ENCODE measurements at places on chromosomes 4 and X.

DNA sequence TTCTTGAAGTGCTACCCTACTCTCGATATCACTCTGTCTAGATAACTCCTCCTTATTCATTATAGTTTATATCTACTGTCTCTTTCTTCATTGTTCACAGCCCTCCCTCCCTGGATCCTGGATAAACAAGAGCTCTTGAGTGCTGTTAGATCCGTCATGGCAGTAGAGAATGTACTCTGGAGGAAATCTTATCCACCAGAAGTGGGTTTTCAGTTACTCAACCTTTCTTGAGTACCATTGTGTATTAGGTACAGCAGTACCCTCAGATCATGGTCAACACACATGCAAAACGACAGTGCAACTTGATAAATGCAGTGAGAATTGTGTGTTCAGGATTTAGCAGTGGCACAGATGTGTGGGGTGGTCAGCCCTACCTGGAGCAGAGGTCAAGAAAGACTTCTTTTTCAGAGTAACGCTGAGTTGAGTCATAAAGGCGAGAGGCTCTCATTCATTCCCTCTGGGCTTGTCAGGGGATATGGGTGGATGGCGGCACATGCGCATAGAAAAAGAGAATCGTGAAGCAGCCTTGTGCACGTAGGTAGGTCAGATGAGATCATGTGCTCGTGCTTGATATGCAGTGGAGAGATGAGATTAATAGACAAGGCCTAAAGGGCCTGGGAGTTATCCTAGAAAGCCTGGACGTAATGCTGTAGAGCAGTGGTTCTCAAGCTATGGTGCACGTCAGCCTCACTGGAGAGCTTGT is 89.5 kb downstream of the SNX25 start:
- no peaks in the 10 kb centered on the region for H3K27me3 ChIP-seq
- no peaks in the 10 kb centered on the region for H3K4me1 ChIP-seq
- H3K36me3 ChIP-seq: peaks cover 2% of the 10 kb centered on the region
- peak overlapping the region; percentile 12 for H3K27ac ChIP-seq

DNA sequence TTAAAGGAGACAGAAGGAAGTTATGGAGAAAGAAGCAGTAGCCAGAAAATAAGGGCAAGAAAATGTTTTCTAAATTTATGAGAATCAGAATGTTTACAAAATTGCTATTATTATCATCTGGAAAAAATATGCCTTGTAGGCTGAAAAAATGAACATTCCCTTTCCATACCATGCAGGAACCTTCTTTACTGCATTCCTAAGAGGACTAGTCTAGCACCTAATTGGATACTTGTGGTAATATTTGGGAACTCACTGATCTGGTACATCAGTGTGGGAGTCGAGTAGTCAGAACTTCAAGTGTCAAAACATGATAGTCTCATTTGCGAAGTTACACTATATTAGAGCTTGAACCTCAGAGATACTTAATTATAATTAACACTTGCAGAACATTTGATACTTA is 51.9 kb downstream of the TET2 start:
- H3K4me3 ChIP-seq: no peak overlapping the region
- H3K27ac ChIP-seq: no peak overlapping the region
- H3K27me3 ChIP-seq: no peaks in the 10 kb centered on the region
- H3K4me1 ChIP-seq: peaks cover 42% of the 10 kb centered on the region
- no peak for DNase-seq
- H3K36me3 ChIP-seq: peaks cover 6% of the 10 kb centered on the region

GRCh38 chr4:26464420-26465095 is 25.7 kb downstream of the CCKAR start:
- H3K27me3 ChIP-seq: peaks cover 13% of the 10 kb centered on the region
- no peak overlapping the region for H3K4me3 ChIP-seq
- H3K4me1 ChIP-seq: no peaks in the 10 kb centered on the region
- H3K27ac ChIP-seq: no peak overlapping the region

DNA sequence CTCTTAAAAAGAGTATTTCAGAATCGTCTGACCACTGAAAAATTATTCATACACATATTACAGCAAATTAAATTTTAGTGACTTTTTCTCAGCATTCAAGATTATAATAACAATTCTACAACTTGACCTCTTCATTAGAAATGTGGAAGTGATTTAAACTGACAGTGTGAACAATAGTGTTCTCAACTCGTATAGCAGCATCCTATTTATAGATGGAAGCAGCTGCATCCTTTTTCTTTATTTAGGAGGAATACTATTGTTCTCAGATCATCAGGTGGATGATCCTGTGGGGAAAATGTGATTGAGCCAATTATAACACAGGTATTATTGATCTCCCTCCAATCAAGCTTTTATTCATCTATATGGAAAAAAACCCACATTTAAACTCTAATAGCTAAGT is 56.7 kb downstream of the RAPGEF2 start:
- no peaks in the 10 kb centered on the region for H3K36me3 ChIP-seq
- H3K27ac ChIP-seq: no peak overlapping the region
- no peaks in the 10 kb centered on the region for H3K27me3 ChIP-seq
- no peaks in the 10 kb centered on the region for H3K4me1 ChIP-seq
- no peak overlapping the region for H3K4me3 ChIP-seq

GRCh38 chr4:77395481-77395880 is 210.1 kb upstream of the CXCL13 start:
- H3K27me3 ChIP-seq: peaks cover 7% of the 10 kb centered on the region
- no peaks in the 10 kb centered on the region for H3K36me3 ChIP-seq
- no peak overlapping the region for H3K4me3 ChIP-seq
- DNase-seq: no peak
- H3K4me1 ChIP-seq: no peaks in the 10 kb centered on the region
- no peak overlapping the region for H3K27ac ChIP-seq

- no peaks in the 10 kb centered on the region for H3K4me1 ChIP-seq
- H3K4me3 ChIP-seq: no peak overlapping the region
- DNase-seq: no peak
- peaks cover 7% of the 10 kb centered on the region for H3K36me3 ChIP-seq
Measured at GRCh38 chr4:73013310-73013709, 56.2 kb downstream of the COX18 start.

- no peaks in the 10 kb centered on the region for H3K4me1 ChIP-seq
- no peaks in the 10 kb centered on the region for H3K27me3 ChIP-seq
- no peaks in the 10 kb centered on the region for H3K36me3 ChIP-seq
- no peak overlapping the region for H3K4me3 ChIP-seq
- no peak for DNase-seq
- H3K27ac ChIP-seq: no peak overlapping the region
Measured at GRCh38 chrX:105648732-105649131, 173.6 kb upstream of the NRK start.

DNA sequence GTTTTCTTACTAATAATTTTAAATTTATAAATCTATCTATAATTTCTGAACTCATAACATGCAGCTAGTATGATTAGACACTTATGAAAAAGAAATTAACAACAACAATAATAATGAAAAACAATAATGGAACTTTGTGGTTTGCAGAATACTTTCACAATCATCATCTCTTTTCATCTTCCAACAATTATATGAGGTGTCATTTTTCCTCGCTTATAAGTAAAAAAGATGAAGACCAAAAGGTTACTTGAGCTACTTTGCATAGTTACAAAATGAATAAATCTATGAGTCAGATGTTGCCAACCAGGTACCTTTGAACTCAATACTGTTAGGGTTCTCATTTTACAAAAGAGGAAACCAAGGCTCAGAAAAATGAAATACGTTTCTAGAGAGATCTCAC is 98.5 kb upstream of the ELOVL6 start:
- H3K4me3 ChIP-seq: no peak overlapping the region
- peak overlapping the region; percentile 46 for H3K27ac ChIP-seq
- H3K27me3 ChIP-seq: peaks cover 65% of the 10 kb centered on the region
- H3K4me1 ChIP-seq: peaks cover 15% of the 10 kb centered on the region
- H3K36me3 ChIP-seq: no peaks in the 10 kb centered on the region

- no peaks in the 10 kb centered on the region for H3K36me3 ChIP-seq
- no peak overlapping the region for H3K4me3 ChIP-seq
- no peak overlapping the region for H3K27ac ChIP-seq
- H3K27me3 ChIP-seq: no peaks in the 10 kb centered on the region
Measured at GRCh38 chr4:125642645-125643044, 327.9 kb downstream of the FAT4 start.

GRCh38 chr4:87270825-87271224 is 50.4 kb upstream of the KLHL8 start:
- DNase-seq: no peak
- no peaks in the 10 kb centered on the region for H3K4me1 ChIP-seq
- H3K36me3 ChIP-seq: no peaks in the 10 kb centered on the region
- H3K27ac ChIP-seq: no peak overlapping the region

DNA sequence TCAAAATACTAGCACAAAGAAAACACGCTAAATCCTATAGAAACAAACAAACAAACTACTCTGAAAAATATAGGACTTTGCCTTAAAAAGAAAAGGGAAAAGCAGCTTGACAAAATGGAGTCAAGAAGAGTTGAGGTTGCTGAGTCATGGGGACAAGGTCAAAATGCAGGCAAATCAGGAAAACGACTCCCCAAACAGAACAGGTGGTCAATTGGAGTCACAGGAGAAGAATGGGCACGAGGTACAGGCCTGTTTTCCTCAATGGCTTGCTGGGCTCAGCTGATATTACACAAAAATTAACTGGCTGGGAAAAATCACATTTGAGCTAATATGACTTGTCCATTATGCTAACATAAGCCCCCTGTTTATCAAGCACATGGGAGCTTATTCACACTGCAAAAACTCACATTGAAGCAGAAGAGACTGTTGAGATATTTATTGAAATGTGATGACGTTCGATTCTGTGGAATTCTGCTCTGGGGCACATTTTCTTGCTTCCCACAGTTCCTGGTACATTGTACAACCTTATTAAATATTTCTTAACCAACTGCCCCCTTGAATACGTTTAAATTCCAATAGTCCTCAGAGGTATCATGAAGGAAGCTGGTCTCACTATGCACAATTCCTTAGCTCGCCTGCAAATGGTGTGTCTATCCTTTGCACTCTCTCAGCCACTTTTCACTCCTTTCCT is 1622.1 kb downstream of the STIM2 start:
- H3K36me3 ChIP-seq: no peaks in the 10 kb centered on the region
- no peak for DNase-seq
- H3K27ac ChIP-seq: no peak overlapping the region
- H3K27me3 ChIP-seq: no peaks in the 10 kb centered on the region

GRCh38 chrX:128975745-128976144 is 547.5 kb downstream of the SMARCA1 start:
- peaks cover 4% of the 10 kb centered on the region for H3K27me3 ChIP-seq
- H3K4me1 ChIP-seq: no peaks in the 10 kb centered on the region
- H3K4me3 ChIP-seq: no peak overlapping the region
- peak; percentile 2 for DNase-seq

DNA sequence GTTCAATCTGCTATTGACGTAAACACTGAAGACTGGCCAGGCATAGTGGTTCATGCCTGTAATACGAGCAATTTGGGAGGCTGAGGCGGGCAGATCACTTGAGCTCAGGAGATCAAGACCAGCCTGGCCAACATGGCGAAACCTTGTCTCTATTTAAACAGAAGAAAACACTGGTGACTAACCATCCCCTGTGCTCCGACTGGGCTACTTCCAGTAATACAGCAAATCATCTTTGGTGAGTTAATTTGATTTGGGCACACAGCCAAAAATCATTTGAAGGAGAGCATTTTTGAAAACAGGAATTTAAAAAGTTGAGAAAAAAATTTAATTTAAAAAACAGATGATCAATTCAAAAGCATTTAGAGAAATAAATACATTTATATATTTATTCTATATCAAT is 52.0 kb downstream of the SEC24D start:
- no peak overlapping the region for H3K4me3 ChIP-seq
- no peak overlapping the region for H3K27ac ChIP-seq
- H3K27me3 ChIP-seq: no peaks in the 10 kb centered on the region
- DNase-seq: no peak
- H3K4me1 ChIP-seq: no peaks in the 10 kb centered on the region

DNA sequence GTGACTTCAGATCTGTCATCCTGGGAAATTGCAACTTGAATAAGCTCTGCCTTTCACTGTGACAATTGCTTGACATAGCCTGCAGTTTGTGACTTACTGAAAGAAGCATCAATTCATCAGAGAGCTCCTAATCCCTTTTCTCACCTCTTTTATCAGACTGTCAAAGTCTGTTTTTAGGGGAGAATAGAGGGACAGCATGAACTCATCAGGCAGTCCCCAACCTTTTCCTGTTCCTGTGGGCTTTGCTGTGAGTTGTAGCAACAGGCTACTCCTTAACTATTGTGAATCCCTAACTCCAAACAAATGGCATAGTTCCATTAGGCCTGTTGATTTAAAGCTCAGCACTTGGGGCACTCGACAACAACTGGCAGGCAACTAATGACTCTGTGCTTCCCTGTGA is 64.9 kb downstream of the DOCK11 start:
- H3K36me3 ChIP-seq: peaks cover 10% of the 10 kb centered on the region
- H3K27ac ChIP-seq: peak overlapping the region; percentile 72
- no peak overlapping the region for H3K4me3 ChIP-seq
- peaks cover 18% of the 10 kb centered on the region for H3K4me1 ChIP-seq
- H3K27me3 ChIP-seq: no peaks in the 10 kb centered on the region

- no peak overlapping the region for H3K4me3 ChIP-seq
- H3K27ac ChIP-seq: no peak overlapping the region
- no peak for DNase-seq
Measured at GRCh38 chr4:103162176-103162575, 36.0 kb downstream of the CENPE start.

DNA sequence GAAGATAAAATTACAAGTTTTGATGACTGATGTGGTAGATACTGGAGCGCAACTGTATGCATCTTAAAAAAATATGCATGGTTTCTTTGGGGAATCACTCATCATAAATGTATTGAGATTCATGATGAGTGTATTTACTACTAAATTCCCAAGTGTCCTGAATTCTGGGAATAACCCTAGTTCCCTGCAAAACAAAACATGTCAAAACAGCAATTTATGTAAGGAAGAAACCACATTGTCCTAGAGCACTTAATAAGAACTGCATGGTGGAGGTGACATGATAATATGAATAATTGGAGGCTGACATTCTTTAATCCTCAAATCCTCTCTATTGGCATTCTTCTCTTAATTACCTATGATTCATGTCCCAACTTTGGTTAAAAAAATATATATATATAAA is 1804.7 kb downstream of the STIM2 start:
- no peak overlapping the region for H3K27ac ChIP-seq
- H3K4me1 ChIP-seq: no peaks in the 10 kb centered on the region
- no peaks in the 10 kb centered on the region for H3K36me3 ChIP-seq
- DNase-seq: no peak
- H3K27me3 ChIP-seq: no peaks in the 10 kb centered on the region

DNA sequence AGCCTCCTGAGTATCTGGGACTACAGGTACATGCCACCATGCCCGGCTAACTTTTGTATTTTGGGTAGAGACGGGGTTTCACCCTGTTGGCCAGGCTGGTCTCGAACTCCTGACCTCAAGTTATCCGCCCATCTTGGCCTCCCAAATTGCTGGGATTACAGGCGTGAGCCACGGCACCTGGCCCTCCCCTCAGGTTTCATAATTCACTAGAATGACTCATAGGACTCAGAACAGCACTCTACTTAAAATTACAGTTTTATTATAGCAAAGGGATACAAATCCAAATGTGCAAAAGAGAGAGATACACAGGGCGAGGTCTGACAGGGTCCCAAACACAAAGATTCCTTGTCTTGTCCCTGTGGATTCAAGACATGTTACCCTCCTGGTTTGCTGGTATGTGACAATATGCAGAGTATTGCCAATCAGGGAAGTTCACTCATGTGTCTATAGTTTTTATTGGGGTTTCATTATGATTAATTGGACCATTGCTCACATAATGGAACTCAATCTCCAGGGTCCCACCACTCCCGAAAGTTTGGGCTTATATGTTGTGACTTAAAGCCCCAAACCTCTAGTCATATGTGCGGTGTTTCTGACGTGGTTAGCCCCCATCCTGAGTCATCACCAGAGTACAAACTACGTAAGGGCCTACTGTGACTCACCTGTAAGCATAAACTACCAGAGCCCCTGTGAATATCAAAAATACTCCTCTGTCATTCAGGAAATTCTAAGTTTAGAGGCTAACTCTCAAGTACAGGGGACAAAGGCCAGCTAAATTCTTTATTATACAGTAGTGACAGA is 5.2 kb downstream of the YIPF6 start:
- peaks cover 13% of the 10 kb centered on the region for H3K27me3 ChIP-seq
- peaks cover 21% of the 10 kb centered on the region for H3K36me3 ChIP-seq
- peaks cover 65% of the 10 kb centered on the region for H3K4me1 ChIP-seq

All from activated T-cell treated with anti-CD3 and anti-CD28 coated beads, Interleukin-2, amount 50 U/mL, for 72 hours (primary cell).